ENCODE measurements at places on chromosomes 1 and 21.

GRCh38 chr1:64097859-64098258 is 105.6 kb upstream of the UBE2U start:
- DNase-seq: no peak

DNA sequence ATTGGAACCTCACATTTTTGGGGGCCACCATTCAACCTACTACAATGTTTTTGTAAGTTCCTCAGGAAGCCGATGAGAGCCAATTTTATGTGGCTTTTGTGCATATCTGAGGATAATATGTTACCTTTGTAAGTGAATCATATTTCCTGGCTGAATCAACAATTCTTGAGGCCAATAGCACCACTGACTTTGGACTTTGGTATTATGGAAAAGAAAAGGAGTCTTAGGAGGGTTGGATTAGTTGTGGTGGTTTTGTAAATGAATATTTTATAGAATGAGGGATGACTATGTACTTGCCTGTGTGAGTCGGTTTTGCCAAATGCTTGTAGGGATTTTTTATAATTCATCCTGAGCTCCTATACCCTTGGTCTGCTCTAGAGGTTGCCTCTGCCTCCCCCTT is 181.5 kb upstream of the HMGB4 start:
- no peak for DNase-seq

- DNase-seq: no peak
Measured at GRCh38 chr1:51346086-51346942, 16.0 kb upstream of the TTC39A start.

GRCh38 chr1:28050776-28051175 is 37.6 kb downstream of the EYA3 start:
- DNase-seq: no peak

GRCh38 chr1:151846062-151846568 is 6.5 kb upstream of the C2CD4D start:
- no peak for DNase-seq

DNA sequence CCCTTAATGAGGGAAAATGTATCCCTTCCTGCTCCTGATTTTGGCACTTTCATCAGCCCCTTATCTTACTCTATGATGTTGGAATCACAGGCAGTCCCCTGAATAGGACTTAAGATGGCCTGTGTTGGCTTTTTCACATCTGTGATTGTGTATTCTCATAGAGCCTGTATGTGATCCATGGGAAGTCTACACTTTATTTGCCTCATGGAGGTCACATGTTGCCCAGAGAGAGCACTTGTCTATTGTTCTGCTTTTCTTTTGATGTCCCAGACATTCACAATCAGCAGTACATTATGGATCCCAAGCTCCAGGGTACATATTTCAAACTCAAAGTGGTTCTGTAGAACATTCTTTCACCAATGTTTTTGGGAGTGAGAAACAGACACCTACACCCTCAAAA is 885.2 kb upstream of the ADGRL2 start:
- DNase-seq: no peak

- DNase-seq: no peak
Measured at GRCh38 chr1:28888915-28889314, 25.5 kb upstream of the EPB41 start.

Measured in WTC11 (cell line).